ENCODE measurements at places on chromosomes 5 and 9.
A peak's percentile ranks its signal among the peaks of the same experiment; 100 is the strongest.

GRCh38 chr5:175021321-175021720, 296.9 kb downstream of the MSX2 start:
- no peak for DNase-seq

- peak; percentile 75 for DNase-seq
Observed at GRCh38 chr9:137453643-137454081, 5.5 kb downstream of the NSMF start.

GRCh38 chr9:113969343-113969742, 93.2 kb downstream of the ZNF618 start:
- DNase-seq, result no peak

GRCh38 chr5:168612996-168613395, 33.8 kb upstream of the PANK3 start:
- DNase-seq, result no peak

GRCh38 chr9:127878001-127878651, 651 bp upstream of the AK1 start:
- no peak for DNase-seq

GRCh38 chr9:129312251-129313122, 134.4 kb upstream of the IER5L start:
- DNase-seq, result no peak

GRCh38 chr5:172723508-172723907, 47.5 kb downstream of the DUSP1 start:
- DNase-seq, result no peak

GRCh38 chr5:55973296-55973695, 21.5 kb downstream of the IL6ST start:
- peak; percentile 29 for DNase-seq

GRCh38 chr5:102716017-102716416, 39.1 kb upstream of the PAM start:
- no peak for DNase-seq

GRCh38 chr5:148733601-148734438, 79.5 kb upstream of the HTR4 start:
- peak; percentile 70 for DNase-seq

- no peak for DNase-seq
Observed at GRCh38 chr9:4260661-4261060, 39.2 kb downstream of the GLIS3 start.

GRCh38 chr5:73431204-73431851, 17.2 kb downstream of the FOXD1 start:
- DNase-seq, result peak; percentile 70

- no peak for DNase-seq
Observed at GRCh38 chr9:126307322-126308061, 19.1 kb upstream of the MVB12B start.

- DNase-seq, result no peak
Observed at GRCh38 chr9:34689116-34689470, 2.0 kb downstream of the CCL19 start.

DNA sequence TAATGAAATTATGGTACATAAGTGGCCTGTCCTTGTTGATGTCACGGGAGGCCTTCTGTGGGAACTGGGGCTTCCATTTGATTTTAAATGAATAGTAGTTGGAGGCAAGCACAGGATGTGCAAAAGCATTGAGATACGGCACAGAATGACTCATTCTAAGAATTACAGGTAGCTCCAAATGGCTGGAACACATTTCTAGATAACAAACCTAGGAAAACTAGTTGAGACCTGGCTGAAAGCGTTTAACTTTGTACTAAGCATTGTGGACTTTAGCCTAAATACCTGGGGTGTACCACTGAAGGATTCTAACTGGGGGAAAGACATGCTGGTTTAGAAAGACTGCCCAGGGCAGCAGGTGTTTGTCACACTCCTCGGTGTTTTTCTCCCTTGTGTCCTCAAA, 9.4 kb downstream of the SKP2 start:
- DNase-seq, result no peak

DNA sequence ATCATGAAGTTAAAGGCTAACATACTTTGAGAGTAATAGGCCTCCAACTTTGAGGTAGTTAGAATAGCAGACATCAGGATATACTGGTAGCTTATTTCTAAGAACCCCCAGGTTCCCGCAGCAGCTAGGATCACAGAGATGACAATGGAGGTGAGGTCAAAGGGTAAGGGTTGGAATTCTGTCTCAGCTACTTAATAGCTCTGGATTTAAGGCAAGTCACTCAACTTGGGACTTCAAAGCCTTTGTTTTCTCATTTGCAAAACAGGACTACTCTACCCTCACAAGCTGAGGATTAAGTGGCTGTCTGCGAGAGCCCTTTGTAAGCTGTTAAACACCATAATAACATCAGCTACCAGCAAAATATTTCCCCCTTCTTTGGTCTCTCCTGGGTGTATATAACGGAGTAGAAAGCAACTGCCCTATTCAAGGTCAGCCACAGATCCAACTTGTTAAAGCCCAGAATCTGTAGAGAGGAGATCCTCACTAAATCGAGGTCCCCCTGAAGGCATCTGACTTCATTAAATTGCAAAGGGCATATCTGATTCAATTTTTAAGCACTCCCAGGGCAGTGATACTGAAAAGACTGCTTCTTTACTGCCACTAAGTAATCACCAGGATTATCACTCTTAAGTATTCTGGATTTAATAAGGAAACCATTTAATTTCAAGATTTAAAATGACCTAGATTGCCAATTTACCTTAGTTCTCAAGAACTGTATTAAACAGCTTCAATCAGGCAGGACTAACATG, 104.7 kb downstream of the DCP2 start:
- no peak for DNase-seq

DNA sequence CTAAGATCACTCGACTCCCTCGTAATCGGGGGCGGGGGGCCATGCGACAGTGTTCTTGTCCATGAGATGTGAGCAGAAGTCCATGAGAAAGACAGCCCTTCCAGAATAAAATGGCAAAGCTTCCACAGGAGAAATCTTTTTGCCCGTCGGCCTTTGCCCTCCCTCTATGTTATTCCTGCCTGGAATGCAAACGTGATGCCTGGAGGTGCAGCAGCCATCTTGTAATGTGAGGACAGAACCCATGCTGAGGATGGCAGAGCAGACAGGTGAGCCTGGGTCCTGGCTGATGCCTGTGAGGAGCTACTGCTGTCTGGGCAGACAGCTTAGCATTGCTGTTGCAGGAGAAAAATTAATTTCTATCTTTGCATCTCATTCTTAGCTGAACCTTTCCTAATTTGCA, 17.2 kb downstream of the MED10 start:
- DNase-seq, result no peak

DNA sequence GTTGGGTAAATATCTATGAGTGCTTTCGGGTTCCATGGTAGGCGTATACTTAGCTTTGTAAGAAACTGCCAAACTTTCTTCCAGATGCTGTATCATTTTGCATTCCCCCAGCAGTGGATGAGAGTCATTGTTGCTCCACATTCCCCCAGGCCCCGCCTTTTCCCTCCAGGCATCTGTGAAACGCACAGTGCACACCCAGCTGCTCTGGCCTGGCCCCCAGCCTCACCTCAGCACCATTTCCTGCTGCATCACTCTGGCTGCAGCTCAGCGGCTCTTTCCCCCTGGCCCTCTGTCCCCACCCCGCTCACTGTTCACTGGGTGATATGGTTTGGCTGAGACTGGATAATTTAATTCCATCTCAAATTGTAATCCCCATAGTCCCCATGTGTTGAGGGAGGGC, 76.6 kb upstream of the SPTLC1 start:
- peak; percentile 48 for DNase-seq

DNA sequence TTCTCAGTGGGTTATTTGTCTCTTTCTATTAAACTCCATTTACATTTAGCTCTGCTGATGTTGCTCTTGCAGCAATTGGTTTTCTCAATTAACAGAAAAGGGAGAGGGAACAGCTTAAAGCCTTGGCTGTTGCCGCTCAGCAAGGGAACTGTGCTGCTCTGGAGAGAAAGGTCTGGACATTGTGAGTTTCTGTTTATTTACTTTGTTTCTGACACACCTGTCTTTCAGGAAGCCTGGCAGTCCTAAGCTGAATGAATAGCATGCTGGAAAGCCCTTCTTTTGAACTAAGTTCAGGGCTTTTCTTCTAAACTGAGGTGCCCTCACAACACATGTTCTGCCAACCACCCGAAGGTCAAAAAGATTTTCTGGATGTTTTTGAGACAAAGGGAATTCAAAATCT, 491.9 kb downstream of the PDE4D start:
- DNase-seq, result no peak

DNA sequence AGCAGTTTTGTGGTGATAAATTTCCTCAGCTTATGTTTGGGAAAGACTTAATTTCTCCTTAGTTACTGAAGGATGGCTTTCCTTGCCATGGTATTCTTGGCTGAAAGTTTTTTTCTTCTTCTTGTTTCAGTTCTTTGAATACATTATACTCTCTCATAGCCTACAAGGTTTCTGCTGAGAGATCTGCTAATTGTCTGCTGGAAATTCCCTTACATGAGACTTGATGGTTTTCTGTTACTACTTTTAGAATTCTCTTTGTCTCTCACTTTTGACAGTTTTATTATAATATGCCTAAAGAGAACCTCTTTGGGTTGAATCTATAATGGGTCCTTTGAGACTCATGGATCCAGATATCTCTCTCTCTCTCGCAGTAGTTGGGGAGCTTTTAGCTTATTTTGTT, 693.6 kb downstream of the PRELID2 start:
- DNase-seq, result no peak

- peak; percentile 59 for DNase-seq
Observed at GRCh38 chr9:107566611-107567061, 77.1 kb upstream of the KLF4 start.

GRCh38 chr5:100406640-100407039, 128.5 kb upstream of the FAM174A start:
- peak; percentile 2 for DNase-seq

DNA sequence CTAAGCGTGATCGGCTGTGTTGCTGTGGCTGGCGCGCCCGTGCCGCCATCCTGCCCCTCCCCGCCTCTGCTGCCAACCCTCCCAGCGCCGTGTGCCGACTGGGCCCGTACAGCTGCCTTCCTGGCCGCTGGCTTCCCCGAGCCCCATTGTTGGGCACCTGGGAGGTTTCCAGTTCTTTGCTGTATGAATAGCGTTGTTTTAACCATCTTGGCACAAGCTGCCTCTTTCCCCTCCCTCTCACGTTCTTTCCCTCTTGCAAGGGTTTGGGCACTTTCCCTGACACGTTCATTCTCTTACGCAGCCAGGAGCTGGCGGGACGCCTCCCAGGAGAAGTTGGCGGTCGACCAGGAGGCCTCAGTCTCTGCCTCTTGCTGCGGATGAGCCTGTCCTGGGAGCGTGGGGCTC, 43.1 kb upstream of the RXRA start:
- peak; percentile 74 for DNase-seq

DNA sequence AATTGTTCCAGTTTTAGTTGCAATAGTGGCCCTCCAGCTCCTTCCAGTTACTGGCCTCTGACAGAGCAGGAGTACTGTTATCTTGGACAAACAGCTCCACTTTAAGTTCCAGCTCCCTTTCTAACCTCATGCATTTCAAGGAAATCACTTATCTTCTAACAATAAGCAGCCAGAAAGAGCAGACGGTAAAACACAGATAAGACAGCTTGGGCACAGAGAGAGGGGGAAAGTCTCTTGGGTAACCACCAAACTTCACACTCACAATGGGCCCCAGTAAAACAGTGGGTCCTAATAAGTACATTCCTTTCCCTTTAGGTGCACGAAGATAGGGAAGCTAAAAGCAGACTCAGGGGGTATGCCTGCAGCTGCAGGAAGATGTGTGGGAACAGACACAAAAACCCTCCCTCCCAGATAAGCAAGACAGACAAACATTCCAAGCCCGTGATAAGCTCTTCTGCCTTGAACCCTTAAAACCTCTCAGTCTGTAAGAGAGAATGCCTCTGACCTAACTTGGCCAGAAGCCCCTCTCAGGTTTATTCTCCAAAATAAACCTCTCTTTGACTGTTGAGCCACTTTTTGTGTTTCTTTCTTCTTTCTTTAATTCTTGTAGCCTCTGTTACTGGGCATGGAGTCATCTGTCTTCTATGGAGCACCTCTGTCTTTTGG, 30.8 kb downstream of the OR1J1 start:
- DNase-seq, result peak; percentile 9

DNA sequence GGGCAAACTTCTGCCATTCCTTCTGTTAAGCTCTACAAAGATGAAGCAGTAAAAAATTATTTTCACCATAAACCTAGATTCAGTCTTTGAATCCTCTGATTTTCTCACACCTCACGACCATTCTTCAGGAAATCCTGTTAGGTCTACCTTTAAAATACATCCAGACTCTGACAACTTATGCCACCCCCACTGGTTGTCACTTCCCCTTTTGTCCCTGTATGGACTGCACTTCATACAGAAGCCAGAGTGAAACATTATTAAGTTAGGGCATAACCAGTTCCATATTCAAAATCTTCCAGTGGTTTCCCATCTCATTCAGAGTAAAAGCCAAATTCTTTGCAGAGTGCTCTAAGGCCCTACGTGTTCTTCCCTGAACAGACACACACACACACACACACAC, 499.8 kb downstream of the RASEF start:
- DNase-seq, result no peak

DNA sequence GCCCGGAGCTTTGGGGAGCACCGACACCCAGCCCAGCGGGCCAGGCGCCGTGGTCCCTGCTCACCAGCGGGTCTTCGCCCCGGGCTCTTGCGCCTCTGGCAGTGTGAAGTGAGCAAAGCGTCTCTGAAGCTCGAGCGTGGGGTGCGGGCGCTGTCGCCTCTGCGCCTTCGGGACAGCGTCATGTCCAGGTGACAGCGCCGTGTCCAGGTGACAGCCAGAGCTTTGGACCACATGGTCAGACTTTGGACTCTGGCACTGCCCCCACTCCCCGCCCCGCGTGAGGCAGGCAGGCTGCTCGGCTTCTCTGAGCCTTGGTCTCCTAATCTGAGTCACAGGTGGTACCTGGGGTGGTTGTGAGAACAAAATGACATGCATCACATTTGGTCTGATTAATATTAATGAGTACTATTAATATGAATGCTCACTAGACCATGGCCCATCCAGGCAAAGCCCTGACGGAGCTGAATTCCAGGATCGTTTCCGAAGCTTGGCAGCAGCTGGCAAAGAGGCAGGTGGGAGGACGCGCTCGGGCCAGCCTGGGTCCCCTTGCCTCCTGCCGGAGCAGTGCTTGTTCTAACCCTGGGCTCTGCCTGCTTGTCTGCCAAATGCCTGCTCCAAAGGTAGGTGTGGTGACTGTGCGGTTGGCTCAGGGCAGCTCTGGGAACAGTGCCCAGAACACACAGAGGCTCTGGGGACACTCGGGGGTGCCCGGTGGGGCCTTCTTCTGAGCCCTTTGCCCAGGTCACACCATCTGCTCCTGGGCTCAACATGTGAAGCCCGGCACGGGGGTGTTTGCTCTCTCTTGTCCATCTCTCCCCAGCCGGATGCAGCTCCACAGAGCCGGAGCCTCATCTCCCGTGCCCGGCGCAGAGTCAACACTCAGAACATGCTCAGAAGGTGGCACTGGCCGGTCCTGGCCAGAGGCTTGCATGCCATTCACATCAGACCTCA, 157.1 kb downstream of the OLFM1 start:
- no peak for DNase-seq

DNA sequence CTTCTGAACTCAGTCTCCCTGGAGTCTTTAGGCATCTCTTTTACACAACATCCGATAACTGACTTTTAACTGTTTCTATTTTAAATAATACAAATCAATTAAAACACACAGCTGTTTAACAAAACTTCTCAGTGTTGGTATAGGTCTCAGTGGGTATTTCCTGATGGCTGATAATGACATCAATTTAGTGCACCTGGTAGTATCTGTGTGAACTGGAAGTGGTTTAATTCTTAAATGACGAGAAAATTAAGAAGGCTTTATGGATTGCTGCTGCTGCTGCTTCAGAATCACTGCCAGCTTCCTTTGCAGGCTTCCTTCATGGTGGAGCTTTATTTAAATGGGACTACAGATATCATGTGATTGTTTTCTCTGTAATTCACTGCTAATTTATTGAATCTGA, 92.3 kb downstream of the RPS23 start:
- no peak for DNase-seq

- peak; percentile 42 for DNase-seq
Observed at GRCh38 chr5:175254155-175254554, 189.8 kb downstream of the DRD1 start.

All from fibroblast of skin of abdomen (primary cell).